ENCODE measurements at places on chromosomes 12 and 14. TPM values are rescaled to one million over a fixed set of nuclear protein-coding genes. Genes with fewer than 3 reads are reported as not detected.

The RD3L gene
- total RNA-seq: not detected

- DNase-seq: peak; percentile 79
- H3K27ac ChIP-seq: peak overlapping the region; percentile 38
- no peak overlapping the region for H3K4me3 ChIP-seq
- no peaks in the 10 kb centered on the region for H3K4me1 ChIP-seq
These were observed 644.2 kb downstream of the NOVA1 start for GRCh38 chr14:25953532-25954139.

GRCh38 chr14:56144176-56144575, 26.0 kb downstream of the PELI2 start:
- no peak for DNase-seq
- no peak overlapping the region for H3K4me3 ChIP-seq
- H3K36me3 ChIP-seq: no peaks in the 10 kb centered on the region
- H3K27ac ChIP-seq: no peak overlapping the region

DNA sequence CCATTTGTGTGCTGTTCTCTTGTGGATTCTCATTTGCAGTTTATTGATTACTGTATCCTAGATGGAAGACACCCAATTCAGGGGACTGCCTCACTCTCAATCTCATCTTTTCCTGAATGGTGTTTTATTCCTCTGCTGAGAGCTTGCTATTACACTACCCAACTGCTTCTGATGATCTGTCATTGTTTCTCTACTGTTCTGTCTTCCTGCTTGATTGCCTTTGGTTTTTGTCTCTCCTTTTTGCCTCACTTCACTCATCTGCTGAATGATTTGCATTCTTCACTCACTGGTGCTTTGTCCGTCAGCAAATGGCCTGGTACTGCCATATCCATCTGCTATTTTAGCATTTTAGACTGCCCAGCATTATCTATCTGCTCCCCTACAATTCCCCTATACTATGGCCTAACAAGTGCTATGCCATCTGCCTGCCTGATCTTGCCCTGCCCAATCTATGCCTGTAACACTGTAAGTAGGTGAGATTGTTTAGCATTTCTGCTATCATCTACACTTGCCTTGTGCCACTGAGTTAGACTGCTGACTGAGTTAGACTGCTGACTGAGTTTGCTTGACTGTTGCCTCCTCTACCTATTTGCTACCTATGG, 335.1 kb downstream of the GPHN start:
- H3K4me1 ChIP-seq: no peaks in the 10 kb centered on the region
- no peak overlapping the region for H3K4me3 ChIP-seq
- H3K27me3 ChIP-seq: no peaks in the 10 kb centered on the region
- H3K27ac ChIP-seq: no peak overlapping the region
- no peaks in the 10 kb centered on the region for H3K36me3 ChIP-seq

The SH2B3 gene
- total RNA-seq: 13.9 TPM

The P2RX2 gene
- not detected for total RNA-seq

The CD163 gene
- 848 TPM for total RNA-seq

- no peaks in the 10 kb centered on the region for H3K27me3 ChIP-seq
- no peaks in the 10 kb centered on the region for H3K4me1 ChIP-seq
- no peak overlapping the region for H3K27ac ChIP-seq
- H3K36me3 ChIP-seq: peaks cover 9% of the 10 kb centered on the region
These were observed 26.6 kb downstream of the KLHL28 start for GRCh38 chr14:44935155-44935554.

The RASSF3 gene
- 24.6 TPM for total RNA-seq

DNA sequence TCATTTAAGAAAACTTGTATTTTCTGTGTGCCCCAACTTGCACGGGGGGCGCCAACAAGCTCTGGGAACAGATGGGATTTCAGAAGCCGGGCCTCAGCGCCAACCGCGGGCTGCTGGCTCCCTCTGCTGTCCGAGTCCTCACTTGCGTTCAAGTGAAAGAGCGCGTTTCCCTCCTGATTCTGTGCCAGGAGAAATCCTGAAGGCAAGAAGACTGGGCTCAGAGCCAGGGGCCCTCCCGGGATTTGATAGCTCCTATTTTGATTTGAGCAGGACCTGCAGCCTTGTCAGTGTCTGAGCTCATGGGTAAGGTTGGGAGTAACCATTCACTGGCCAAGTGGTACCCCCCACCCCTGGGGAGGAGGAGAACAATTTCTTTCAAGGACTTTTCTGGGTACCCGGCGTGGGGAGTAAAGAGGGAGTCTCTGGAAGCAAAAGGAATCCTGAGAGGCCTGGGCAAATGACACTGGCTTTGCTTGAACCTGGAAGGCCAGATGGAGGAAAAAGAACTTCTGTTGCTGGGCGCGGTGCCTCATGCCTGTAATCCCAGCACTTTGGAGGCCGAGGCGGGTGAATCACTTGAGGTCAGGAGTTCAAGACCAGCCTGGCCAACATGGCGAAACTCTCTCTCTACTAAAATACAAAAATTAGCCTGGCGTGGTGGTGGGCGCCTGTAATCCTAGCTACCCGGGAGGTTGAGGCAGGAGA, 179.0 kb upstream of the RGS6 start:
- no peaks in the 10 kb centered on the region for H3K36me3 ChIP-seq
- H3K27me3 ChIP-seq: no peaks in the 10 kb centered on the region
- peak overlapping the region; percentile 23 for H3K4me3 ChIP-seq
- peaks cover 7% of the 10 kb centered on the region for H3K4me1 ChIP-seq
- peak; percentile 79 for DNase-seq

DNA sequence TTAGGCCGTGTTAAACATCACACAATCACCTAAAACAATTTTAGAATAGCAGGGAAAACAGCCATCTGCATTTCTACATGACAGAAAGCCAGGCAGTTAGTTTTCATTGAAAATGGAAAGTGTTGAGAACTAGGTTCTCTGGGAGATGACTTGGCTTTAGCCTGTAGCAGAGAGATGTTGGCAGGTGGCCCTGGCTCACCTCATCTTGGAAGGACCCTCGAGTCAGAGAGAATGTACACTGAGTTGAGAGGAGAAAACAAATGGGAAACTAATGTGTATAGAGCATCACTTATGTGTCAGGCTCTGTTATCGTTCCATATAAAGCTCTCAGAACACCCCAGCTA, 51.9 kb downstream of the SUSD6 start:
- peaks cover 47% of the 10 kb centered on the region for H3K4me1 ChIP-seq
- peak overlapping the region; percentile 90 for H3K27ac ChIP-seq
- H3K4me3 ChIP-seq: no peak overlapping the region
- no peaks in the 10 kb centered on the region for H3K36me3 ChIP-seq
- H3K27me3 ChIP-seq: no peaks in the 10 kb centered on the region

The GNB3 gene
- total RNA-seq: 2.2 TPM

DNA sequence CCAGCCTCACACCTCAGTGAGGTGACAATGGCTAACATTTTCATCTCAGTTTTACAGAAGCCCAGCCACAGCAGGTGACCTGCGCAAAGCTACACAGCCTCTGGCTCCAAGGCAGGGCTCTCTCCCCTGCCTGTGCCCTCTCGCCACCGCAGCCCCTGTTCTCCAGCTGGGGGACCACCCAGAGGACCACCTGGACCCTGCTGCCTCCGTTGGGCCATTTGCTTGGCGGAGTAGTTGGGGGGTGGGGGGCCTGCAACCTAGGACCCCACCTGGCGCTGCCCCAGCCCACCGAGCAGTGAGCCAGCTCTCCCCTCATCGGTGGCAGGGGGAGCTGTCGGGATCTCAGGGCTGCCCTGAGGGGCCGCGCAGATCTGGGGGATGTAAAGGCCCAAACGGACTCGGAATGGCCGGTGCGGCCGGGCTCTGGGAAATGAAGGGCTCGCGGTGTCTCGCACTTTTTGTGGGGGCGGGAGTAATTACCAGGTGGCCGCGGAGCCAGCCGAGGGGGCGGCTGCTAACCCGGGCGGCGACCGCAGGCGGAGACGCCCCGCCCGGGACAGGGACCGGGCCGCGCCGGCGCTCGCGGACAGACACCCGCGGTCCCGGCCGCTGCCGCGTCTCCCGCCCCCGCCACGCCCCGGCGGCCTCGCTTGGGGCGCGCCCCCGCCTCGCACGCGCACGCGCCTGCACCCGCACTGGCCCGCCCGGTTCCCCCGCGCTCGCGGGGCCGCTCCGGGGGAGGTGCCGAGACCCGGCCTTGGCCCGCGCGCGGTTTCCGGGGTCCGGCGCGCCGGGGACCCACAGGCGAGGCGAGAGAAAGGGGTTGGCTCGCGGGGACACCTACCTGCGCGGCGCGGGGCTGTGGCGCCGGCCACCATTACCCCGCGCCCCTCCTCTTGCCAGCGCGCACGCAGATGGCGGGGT, 8.6 kb upstream of the GPR68 start:
- H3K36me3 ChIP-seq: no peaks in the 10 kb centered on the region
- H3K27ac ChIP-seq: peak overlapping the region; percentile 70
- H3K27me3 ChIP-seq: no peaks in the 10 kb centered on the region
- DNase-seq: no peak
- peaks cover 4% of the 10 kb centered on the region for H3K4me1 ChIP-seq
- H3K4me3 ChIP-seq: peak overlapping the region; percentile 66

- no peak overlapping the region for H3K27ac ChIP-seq
- H3K36me3 ChIP-seq: no peaks in the 10 kb centered on the region
- H3K27me3 ChIP-seq: peaks cover 3% of the 10 kb centered on the region
- H3K4me1 ChIP-seq: no peaks in the 10 kb centered on the region
These were observed 47.5 kb downstream of the PRMT8 start for GRCh38 chr12:3538466-3539030.

DNA sequence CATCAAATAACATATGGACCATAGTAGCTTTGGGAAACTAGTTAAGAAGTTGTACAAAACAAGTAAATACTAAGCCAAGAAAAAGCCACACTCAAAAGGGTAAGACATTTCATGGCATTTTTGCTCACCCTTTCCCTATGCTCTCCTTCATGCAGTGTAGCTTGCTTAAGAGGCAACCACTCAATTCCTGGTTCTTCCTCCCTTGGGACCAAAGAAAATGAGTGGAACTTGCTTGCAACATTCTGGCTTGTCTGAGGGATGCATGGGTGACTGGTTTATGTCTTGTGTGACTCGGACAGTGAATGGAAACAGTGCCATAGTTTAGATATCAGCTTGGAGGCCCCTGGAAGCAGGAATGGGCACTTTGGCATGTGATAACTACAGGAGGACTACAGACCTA, 252.0 kb upstream of the ARID2 start:
- no peak overlapping the region for H3K4me3 ChIP-seq
- no peak for DNase-seq
- no peak overlapping the region for H3K27ac ChIP-seq
- H3K27me3 ChIP-seq: no peaks in the 10 kb centered on the region
- H3K36me3 ChIP-seq: no peaks in the 10 kb centered on the region
- H3K4me1 ChIP-seq: no peaks in the 10 kb centered on the region

DNA sequence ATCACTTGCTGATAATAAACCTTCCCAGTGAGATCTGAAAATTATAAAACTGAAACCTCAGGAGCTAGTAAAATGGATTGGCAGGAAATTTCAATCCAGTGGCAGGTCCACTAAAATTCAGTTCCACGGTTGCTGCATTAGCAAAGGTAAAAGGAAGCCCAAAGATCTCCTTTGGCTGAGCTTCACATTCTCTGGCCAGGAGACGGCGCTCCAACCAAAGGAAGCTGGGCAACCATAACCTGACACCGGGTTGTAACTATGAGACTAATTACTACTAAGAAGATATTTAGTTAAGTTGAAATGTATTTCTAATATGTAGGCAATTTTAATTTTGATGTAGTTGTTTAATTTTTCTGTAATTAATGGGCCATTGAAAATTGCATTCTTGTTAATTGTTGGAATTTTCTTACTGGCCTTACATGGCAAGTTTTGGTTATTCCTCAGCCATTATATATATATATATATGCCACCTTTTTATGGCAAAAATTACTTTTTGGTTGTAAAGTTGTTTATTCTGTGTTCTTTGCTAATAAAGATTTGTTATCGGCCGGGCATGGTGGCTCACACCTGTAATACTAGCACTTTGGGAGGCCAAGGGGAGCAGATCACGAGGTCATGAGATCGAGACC, 17.0 kb downstream of the OR8S1 start:
- H3K27me3 ChIP-seq: no peaks in the 10 kb centered on the region
- no peak overlapping the region for H3K27ac ChIP-seq
- DNase-seq: no peak
- no peak overlapping the region for H3K4me3 ChIP-seq
- no peaks in the 10 kb centered on the region for H3K4me1 ChIP-seq

DNA sequence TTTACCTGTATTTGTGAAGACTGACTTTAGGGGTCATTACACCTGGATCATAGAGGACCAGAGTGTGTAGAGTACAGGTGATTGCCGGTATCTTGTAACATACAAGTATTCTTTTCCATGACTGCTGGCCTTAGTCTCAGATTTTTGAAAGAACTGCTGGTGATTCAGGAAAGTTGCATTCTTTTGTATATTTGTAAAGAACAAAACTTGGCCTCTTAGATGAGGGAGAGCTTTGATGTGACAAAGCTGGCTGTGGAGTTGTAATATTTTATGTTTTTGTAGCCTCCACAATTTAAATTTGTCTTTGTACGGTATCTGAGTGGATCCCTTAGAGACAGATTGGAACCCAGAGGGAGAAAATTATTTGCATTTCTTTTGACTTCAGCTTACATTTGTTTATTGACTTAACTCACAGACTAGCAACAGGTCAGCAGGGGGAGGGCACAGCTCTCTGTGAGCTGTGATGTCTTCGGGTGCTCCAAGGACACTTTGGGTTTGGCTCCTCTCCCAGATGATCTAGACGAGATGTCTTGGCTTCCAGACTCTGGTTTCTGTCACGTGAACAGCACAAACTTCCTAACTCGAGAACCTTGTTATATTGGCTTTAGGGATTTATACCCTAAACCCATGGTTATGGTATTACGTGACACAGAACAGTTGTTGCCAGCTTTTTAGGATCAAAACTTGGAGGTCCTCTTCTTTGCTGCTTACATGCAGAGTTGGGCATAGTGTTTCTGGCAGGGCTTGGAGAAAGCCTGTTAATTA, 65.9 kb downstream of the DAAM1 start:
- peaks cover 10% of the 10 kb centered on the region for H3K4me1 ChIP-seq
- H3K4me3 ChIP-seq: no peak overlapping the region
- DNase-seq: peak; percentile 71
- peak overlapping the region; percentile 93 for H3K27ac ChIP-seq

- no peaks in the 10 kb centered on the region for H3K4me1 ChIP-seq
- H3K4me3 ChIP-seq: no peak overlapping the region
- no peaks in the 10 kb centered on the region for H3K36me3 ChIP-seq
- no peak overlapping the region for H3K27ac ChIP-seq
These were observed 42.0 kb downstream of the IQSEC3 start for GRCh38 chr12:108594-108993.

- no peak for DNase-seq
- H3K36me3 ChIP-seq: no peaks in the 10 kb centered on the region
- H3K27me3 ChIP-seq: no peaks in the 10 kb centered on the region
- H3K4me1 ChIP-seq: no peaks in the 10 kb centered on the region
- no peak overlapping the region for H3K27ac ChIP-seq
- no peak overlapping the region for H3K4me3 ChIP-seq
These were observed 8.0 kb downstream of the AQP6 start for GRCh38 chr12:49980501-49981349.

- H3K4me1 ChIP-seq: no peaks in the 10 kb centered on the region
- no peaks in the 10 kb centered on the region for H3K27me3 ChIP-seq
- H3K36me3 ChIP-seq: no peaks in the 10 kb centered on the region
These were observed 196.5 kb upstream of the PRMT8 start for GRCh38 chr12:3294481-3294911.

The CMA1 gene
- 0.66 TPM for total RNA-seq

The LRRC10 gene
- total RNA-seq: not detected

All from breast epithelium (tissue), 4 donors.